NCI-H2227 treated with DMSO at 0.1 percent for 48 hours (cell line): ENCODE measurements at places on chromosomes 2 and 18.

- DNase-seq = no peak
These were observed 21.4 kb downstream of the SLC3A1 start for GRCh38 chr2:44296653-44297052.

GRCh38 chr2:150624001-150624401 is 136.5 kb upstream of the RND3 start:
- no peak for DNase-seq

GRCh38 chr2:197784956-197785941 is at the start of gene BOLL:
Gene BOLL (minus strand): TSS chr2:197785319. CDS start chr2:197781850, 3,469 bp downstream.
- no peak for DNase-seq

GRCh38 chr2:187874786-187875185 is 320.6 kb upstream of the TFPI start:
- no peak for DNase-seq

- no peak for DNase-seq
These were observed 9.7 kb downstream of the RHBDD1 start for GRCh38 chr2:226845386-226846116.

GRCh38 chr2:15230599-15231192 is 330.4 kb downstream of the NBAS start:
- DNase-seq = no peak

- DNase-seq = no peak
These were observed 249.7 kb downstream of the ACTR3 start for GRCh38 chr2:114139542-114139941.

DNA sequence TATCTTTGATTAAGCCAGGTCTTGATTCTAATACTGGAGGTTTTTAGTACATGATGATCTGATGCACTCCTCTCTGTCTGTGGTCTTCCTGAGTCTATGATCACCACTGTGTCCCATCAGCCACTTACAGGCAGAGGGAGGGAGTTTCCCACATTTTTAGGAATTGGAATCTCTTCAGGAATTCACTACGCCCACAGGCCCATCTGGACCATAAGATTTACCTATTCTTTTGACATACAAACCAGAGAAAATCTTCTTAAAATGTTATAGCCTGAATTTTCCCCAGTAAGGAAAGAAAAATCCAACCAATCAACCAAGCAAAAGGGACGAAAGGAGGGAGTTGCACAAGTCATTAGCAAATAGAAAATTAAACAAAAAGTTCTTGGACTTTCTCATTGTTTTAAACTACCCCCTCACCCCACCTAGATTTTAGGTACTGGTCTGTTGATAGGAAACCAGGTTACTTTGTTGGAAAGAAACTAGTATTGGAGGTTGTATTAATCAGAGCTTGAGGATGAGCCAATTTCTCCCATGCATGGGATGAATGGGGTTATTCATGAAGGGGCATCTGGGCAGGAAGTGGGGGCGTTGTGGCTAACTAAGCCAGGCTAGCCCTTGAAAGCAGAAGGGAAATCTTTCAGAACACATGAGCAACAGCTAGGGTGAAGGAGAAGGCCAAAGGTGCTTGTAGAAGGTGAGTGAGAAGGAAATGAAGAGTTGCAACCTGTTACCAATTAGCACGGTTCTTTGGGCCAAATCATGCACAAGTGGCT is 328.2 kb upstream of the MEX3C start:
- no peak for DNase-seq

DNA sequence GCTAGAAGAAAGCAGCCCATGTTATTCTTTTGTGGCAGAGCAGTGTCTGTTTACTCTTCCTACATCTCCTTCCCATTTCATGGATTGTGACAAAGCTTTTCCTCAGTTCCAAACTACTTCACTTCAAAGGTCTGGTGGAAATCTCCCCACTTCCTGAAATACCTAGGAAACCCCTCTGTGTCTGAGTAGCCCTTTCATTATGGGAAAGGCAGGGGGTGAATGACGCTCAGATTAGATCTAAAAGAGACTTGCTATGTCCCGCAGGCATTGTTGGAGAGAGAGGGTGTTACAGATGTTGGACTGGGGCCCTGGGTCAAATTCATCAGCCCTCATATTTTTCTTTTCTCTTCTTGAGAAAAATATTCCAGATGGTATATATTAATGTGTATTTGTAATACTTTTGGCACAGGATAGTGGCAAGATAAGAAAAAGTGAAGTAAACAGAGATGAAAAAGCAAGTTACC is 675.0 kb downstream of the IRS1 start:
- no peak for DNase-seq

DNA sequence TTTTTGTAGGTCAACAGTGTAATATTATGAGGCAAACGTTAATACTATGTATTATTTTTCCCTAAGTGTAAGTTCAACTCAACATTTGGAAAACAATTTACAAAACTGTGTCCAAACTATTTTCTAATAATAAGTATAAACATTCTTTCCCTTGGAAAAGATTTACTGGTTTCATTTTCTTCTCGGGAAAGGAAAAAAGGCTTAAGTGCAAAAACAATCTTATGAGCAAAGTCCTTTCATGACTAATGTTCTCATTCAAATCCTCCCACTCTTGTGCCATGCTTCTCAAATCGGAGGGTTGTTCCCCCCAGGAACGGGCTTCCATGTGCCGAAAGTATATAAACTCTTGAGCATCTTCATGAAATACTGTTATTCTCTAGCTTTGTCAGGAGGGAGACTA is 19.8 kb upstream of the L3MBTL4 start:
- DNase-seq = no peak

GRCh38 chr2:38442643-38443541 is 65.8 kb upstream of the ATL2 start:
- peak; percentile 28 for DNase-seq

DNA sequence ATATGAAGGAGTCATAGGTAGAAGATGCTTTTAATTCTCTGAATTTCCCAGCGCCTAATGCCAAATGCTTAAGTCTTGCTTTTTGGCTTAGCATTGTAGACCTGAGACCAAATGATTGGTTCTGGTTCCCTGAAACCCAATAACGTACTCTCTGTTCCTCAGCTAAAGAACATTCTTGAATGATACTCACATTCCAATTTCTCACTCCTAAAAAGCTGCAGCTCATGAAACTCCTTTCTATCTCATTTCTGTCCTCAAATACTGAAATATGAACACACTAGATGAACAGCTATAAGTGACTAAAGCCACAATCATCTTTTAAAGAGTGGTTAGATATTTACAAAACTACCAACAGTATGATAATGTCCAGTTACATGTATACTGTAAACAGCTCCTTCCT is 272.1 kb downstream of the SLC8A1 start:
- DNase-seq = no peak

DNA sequence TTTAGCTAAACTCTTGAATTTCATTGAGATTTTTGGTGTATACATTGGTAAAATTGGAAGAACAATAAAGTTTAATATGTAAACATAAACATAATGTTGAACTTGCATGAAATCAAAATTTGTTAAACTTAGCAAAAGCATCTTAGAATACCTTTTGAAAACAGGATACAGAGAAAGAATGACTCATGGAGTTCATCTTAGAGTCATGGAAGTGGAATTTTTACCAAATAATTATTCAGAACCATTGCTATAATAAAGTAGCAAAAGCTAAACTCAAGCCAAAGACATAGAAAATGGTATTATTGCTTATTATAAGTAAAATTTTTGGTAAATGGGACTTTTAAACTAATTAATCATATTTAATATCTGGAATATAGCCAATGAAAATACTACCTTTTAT is 841.6 kb upstream of the SLC39A10 start:
- DNase-seq = no peak

DNA sequence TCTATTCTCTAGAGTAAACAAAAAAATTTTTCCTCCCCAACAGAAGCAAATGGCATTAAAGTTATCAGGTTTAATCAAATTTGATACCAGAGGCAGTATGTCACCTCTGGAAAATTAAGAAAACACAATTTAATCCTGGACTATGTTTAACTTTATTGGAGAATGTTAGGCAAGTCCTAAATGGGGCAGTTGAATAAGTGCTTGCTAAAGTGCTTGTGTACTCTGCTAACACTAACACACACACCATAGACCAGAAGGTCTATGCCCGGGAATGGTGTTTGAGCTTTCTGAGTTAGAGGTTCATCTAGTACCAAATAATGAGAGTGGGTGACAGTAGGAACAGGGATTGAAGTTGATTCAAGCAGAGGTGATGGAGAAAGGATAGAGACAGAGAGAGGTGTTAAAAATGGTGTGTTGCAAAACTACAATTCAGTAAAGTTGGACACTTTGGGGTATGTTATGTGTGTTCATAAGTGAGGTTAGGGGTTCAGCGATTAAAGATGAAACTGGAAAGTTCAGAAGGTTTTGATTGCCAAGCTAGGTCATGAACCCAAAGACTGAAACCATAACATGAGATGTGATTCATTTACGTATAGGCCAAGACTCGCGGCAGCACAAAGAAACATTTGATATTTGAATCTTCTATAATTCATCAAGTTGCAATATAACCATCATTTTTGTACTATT is 40.5 kb upstream of the PEX13 start:
- no peak for DNase-seq

DNA sequence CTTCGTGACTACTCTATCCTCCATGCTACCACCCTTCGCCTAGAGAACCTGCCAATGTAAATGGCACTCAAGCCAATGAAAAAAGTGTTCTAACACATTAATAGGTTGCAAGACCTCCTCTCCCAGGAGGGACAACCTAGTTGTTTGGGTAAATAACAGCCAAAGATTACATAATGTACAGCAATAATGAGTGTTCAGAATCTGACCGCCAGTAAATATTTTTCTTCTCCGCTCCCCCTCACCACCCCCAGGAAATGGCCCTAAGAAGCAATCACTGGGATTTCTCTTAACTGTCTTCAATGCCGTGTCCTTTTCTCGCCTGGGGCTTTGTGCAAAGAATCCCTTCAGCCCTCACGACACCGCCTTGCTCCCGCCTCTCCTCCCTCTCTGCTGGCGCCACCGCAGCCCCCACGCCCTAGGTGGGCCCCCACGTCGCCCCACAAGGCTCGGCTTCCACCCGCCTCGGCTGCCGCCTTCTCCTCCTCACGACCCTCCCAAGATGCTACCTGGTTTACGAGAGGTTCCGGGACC is 458 bp downstream of the HYCC2 start:
- peak; percentile 67 for DNase-seq

DNA sequence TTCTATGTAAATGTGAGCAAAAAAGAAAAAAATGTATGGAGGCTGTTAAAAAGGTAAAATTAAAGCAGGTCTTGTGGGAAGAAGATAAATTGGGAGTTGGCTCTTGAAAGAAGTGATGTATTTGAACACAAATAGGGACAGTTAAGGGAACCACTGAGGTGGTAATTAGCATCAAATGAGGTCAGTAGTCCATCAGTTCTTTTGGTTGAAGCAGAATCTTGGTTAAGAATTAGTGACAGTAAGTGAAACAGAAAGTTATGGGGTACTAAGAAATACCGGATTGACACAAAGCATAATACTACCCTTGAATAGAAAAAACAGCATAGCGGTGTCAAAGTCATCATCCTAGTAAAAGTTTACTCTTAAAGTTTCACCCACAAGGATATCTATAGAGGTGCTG is 352.6 kb upstream of the VRK2 start:
- DNase-seq = no peak

- DNase-seq = no peak
These were observed 268.3 kb downstream of the KLHL29 start for GRCh38 chr2:23653326-23653725.

- no peak for DNase-seq
These were observed 67.6 kb upstream of the MCFD2 start for GRCh38 chr2:46983065-46983801.

GRCh38 chr2:51697095-51697494 is 665.2 kb upstream of the NRXN1 start:
- no peak for DNase-seq

- no peak for DNase-seq
These were observed 37.4 kb downstream of the NPHP1 start for GRCh38 chr2:110167326-110168000.

DNA sequence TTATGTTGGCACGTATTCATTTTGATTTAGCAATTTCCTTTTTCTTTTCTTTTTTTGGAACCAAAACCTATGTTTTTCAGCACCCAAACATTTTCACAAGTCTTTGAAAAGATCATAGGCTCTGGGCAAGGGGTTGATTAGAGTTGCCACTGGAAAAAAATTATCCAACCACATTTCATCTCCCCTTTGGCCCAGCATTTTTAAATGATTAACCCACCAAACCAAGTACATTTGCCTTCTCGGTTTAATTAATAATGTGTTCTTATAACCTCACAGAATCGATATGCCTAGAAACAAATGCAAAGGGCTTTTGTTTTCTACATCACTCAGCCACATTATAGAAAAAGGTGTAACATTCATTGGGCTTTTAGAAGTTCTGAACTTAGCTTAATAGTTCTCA is 66.1 kb downstream of the CHST9 start:
- no peak for DNase-seq

GRCh38 chr2:165961818-165962217 is 8.2 kb upstream of the TTC21B start:
- no peak for DNase-seq

DNA sequence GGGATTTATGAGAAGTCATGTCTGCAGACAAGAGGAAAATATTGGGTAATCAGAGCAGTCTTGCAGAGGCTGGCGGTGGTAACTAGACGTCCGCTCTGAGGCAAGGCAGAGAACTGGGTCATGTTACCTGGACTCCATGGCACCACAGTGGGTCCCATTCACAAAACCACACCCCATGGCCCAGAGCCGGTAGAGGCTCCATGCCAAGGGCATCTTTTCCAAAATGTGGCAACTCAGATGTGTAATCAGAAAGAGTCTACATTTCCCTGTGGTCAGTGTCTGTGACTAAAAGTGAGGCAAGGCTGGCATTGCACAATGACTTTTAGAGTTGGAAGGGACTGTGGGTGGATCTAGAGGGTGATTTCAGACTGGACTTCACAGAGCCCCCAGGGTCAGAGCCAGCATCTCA is 113.1 kb downstream of the MREG start:
- no peak for DNase-seq

- DNase-seq = no peak
These were observed 398.9 kb downstream of the TRIB2 start for GRCh38 chr2:13115643-13116042.

- no peak for DNase-seq
These were observed 188.3 kb upstream of the ZSWIM2 start for GRCh38 chr2:187037310-187037709.

DNA sequence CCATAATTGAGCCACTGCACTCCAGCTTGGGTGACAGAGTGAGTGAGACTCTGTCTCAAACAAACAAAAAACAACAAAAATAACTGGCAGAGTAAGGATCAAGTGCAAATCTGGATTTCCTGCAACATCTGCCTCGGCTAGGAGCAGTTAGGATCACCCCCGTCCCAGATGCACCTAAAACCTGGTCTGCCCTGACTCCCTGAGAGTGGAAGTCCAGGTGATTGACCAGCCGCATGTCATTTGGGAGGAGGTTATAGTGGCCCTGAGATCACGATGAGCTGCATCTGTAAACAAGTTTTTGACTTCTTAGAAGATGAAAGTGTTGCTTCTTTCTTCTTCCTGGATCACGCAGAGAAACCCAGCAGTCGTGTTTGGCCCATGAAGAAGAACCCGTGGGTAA is 5.0 kb upstream of the ESPNL start:
- DNase-seq = no peak

- no peak for DNase-seq
These were observed 115.2 kb upstream of the CTDP1 start for GRCh38 chr18:79564441-79564840.

- no peak for DNase-seq
These were observed 47.5 kb downstream of the NBEAL1 start for GRCh38 chr2:203062126-203062525.
